ENCODE measurements at places on chromosomes 13 and 19.

GRCh38 chr13:80386002-80386401 is 45.1 kb upstream of the SPRY2 start:
- no peak for DNase-seq

DNA sequence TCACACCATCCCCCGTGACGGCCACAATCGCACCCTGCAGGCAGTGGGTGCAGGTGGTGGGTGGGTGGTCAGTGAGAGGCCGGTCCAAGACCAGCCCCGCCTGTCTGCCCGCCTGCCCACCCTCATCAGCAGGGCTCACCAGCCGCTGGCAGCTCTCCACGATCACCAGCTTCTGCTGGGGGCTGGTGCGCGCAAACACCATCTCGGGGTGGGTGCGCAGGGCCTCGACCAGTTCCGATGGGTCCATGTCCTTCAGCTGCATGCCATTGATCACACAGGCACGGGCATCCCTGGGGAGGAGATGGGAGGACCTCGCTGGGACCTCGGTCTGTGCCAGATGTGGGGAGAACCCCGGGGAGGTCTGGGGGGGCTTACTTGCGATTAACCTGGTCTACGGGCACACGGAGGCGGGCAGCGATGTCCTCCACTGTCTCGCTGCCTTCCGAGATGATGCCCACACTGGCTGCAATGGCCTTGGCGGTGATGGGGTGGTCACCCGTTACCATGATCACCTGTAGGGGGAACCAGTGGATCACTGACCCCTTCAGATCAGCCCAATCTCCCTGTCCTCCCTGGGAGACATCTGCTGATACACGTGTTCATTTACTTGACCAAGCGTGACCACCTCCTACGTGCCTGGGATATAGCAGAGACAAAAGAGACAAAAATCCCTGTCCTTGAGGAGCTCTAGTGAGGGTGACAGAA is 8.0 kb downstream of the ATP4A start:
- no peak for DNase-seq

DNA sequence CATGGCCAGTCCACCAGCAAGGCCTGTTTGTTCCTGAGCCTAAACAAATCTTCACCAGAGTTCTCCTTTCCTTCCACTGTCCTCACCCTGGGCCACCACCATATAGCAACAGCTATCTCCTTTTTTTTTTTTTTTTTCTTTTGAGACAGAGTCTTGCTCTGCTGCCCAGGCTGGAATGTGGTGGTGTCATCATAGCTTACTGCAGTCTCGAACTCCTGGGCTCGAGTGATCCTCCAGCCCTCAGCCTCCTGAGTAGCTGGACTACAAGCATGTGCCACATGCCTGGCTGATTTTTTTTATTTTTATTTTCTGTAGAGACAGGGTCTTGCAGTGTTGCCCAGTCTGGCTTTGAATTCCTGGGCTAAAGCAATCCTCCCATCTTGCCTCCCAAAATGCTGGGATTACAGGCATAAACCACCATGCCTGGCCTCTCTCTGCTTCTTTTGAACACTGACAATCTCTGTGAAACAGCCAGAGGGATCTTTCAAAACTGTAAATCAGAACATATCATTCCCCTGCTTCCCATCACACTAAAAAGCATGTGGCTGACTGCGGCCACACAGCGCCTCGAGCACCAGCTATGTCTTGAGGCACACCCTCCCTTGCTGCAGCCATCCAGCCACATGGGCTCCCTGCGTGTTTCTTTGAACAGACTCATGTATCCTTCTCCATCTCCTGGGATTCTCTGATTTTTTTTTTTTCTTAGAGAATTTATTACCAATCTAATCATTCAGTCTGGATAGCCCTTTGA is 110.6 kb downstream of the SIPA1L3 start:
- DNase-seq, result no peak

DNA sequence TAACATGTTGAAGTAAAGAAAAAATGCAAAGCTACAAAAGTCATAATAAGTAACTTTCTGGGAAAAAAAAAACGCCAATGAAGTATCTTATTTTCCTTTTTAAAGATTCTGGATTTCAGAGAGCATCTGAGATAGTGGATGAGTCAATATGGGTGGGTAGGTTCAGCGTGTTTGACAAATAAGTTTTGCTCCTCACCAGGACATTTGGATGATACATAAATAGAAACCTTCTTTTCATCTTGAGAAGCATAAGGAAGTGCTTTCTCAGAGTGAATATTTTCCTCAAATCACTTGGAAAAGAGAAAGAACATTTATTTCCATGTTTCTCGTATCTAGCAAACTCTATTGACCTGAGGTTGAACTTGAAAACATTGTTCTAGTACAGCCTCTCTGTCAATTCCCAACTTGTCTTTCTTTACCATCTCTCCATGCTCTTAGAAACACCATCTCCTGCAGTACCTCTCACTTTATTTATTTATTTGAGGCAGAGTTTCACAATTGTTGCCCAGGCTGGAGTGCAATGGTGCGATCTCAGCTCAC is 463.2 kb downstream of the KLF5 start:
- DNase-seq, result no peak

- DNase-seq, result no peak
Measured at GRCh38 chr19:33212436-33213172, 13.0 kb downstream of the SLC7A10 start.
